K562 (cell line): ENCODE measurements at places on chromosomes 16 and 17. TPM values are rescaled to one million over a fixed set of nuclear protein-coding genes. Genes with fewer than 3 reads are reported as not detected.

DNA sequence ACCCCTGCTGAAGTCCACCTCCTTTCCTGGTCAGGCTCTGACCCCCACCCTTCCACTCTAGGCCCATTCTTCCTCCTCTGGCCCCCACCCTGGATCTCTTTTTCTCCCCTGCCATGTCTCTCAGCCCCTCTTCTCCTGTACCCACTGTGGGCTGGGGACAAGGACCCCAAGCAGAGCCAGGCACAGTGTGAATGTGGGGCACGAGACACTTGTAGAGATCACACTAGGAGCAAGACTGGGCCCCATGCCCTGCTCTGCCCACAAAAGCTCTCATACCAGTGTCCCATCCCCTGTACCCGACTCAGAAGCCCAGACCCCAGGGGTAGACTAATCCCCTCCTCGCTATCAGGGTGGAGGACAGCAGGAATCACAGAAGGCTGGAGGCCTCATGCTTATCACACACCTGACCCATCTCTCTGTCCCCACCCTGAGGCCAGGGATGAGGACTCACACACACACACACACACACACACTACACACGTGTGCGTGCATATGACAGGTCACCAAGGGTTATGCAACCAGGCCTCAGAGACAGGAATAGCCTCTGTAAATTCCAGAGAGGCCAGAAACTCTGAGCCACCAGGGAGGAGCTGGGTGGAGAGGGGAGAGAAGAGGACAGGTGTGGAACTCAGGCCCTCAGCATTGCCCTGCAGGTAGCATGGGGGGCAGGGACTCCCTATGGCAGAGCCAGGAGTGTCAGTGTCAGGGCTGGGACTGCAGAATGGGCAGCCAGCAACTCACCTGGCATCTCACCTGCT is 21.1 kb downstream of the ARHGAP27 start:
- no peaks in the 10 kb centered on the region for H3K36me3 ChIP-seq
- DNase-seq = no peak
- no peaks in the 10 kb centered on the region for H3K27me3 ChIP-seq

DNA sequence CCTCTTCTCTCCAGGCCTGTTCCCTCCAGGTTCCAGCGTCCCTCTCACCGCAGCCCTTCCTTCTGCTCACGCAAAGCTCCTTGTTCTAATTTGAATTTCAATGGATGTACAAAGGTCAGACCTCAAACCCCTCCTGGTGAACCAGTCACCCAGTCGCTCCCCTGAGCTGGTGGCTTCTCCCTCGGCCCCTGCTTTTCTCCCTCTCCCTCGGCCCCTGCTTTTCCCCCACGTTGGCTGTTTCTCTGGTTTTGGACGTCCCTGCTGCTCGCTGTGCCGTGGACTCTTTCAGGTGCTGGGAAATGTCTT is 8.6 kb upstream of the MSLN start:
- H3K4me3 ChIP-seq = no peak overlapping the region
- no peaks in the 10 kb centered on the region for H3K27me3 ChIP-seq
- DNase-seq = no peak

ARMC7 gene
- total RNA-seq = 15.2 TPM in 2 replicates

- no peak overlapping the region for H3K27ac ChIP-seq
- H3K4me1 ChIP-seq = no peaks in the 10 kb centered on the region
- no peak for DNase-seq
- peaks cover 6% of the 10 kb centered on the region; the same call in 1 of the 2 replicates for H3K27me3 ChIP-seq
- no peaks in the 10 kb centered on the region for H3K36me3 ChIP-seq
- no peak overlapping the region for H3K4me3 ChIP-seq
Measured at GRCh38 chr17:15351925-15352324, 10.5 kb upstream of the TEKT3 start.

CEP131 gene
- 14.9 and 16.7 TPM in 2 replicates for total RNA-seq

MT1E gene
- total RNA-seq = 0.47 and 0.74 TPM in 2 replicates

CSH2 gene
- not detected in 2 replicates for total RNA-seq

DNA sequence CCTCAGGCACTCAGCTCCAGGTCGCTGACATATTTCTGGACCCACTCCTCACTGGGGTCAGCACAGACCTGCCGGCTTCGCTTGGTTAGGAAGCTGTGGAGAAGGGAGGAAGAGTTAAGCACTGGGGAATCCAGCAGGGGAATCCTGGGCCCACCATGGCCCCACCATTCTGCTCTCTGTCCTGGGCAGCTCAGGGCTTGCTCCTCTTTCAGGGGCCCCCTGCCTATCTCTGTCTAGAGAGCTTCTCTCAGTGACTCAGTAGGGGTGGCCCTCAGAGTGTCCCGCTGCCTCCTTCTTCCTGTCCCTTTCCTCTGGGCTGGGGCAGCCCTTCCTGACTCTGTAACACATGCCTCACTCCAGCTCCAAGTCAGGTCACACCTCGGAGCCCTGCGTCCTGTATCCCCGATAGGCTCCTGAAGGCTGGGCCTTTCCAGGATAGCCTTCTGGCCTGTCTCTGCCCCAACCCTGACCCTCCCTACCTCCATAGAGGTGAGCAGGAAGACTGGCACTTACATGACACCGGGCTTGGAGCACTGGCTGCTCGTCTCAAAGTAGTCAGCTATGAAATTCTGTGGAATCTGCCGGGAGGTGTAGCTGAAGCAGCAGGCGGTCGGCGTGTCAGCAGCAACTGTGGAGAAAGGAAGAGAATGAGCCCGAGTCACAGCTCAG is 1.1 kb downstream of the CCL3 start:
- DNase-seq = no peak
- H3K36me3 ChIP-seq = no peaks in the 10 kb centered on the region

GRCh38 chr16:10918294-10919002 is 23.8 kb downstream of the DEXI start:
- H3K4me1 ChIP-seq = peaks cover 10% of the 10 kb centered on the region
- H3K27me3 ChIP-seq = peaks cover 17% of the 10 kb centered on the region
- no peaks in the 10 kb centered on the region for H3K36me3 ChIP-seq
- no peak overlapping the region for H3K4me3 ChIP-seq

GRCh38 chr17:80006811-80007752 is 28.6 kb downstream of the TBC1D16 start:
- H3K4me3 ChIP-seq = no peak overlapping the region
- H3K36me3 ChIP-seq = no peaks in the 10 kb centered on the region
- peaks cover 86% of the 10 kb centered on the region for H3K27me3 ChIP-seq
- DNase-seq = no peak
- H3K27ac ChIP-seq = no peak overlapping the region

- peak overlapping the region; percentile 19; the same call in 2 of the 3 replicates for H3K27ac ChIP-seq
- H3K4me3 ChIP-seq = no peak overlapping the region
- peak; percentile 64 for DNase-seq
- no peaks in the 10 kb centered on the region for H3K27me3 ChIP-seq
- no peaks in the 10 kb centered on the region for H3K4me1 ChIP-seq
Measured at GRCh38 chr16:78389009-78389498, 289.6 kb downstream of the WWOX start.

DNA sequence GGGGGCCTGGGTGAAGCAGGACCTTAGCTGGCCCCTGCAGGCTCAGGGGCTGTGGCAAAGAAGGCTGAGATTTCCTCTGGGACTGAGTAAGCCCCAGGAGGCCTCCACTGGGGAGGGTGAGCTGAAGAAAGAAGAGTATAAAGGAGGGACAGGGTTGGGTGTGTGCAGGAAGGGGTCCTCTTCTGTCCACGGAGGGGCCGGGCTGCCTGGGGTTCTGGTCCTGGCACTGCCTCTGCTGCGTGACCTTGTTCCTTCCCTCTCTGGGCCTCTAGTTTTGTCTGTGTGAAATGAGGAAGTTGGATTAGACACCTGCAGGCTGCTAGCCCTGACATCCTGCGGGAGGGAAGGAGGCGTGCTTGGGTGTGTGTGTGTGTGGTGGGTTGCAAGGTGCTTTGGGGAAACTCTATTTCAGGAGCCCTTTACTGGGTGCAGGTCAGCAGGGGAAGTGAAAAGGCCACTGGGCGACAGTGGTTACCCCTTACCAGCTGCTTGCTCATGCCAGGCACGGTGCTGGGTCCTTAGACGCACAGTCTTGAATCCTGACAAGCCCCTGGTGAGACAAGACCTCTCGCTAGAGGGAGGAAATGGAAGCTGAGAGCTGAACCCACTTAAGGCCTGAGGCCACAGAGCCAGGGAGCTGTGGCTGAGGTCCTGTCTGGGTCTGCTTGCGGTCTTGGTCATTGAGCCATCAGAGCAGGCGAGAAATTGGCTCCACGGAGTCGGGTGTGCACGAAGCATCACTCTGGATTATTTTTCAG is 60.7 kb downstream of the OR1D5 start:
- no peak for DNase-seq
- no peak overlapping the region for H3K27ac ChIP-seq
- H3K4me3 ChIP-seq = no peak overlapping the region
- H3K4me1 ChIP-seq = peaks cover 6% of the 10 kb centered on the region; the same call in 1 of the 2 replicates
- H3K27me3 ChIP-seq = peaks cover 2% of the 10 kb centered on the region; the same call in 1 of the 3 replicates

PRDM7 gene
- not detected in 2 replicates for total RNA-seq

DNAH3 gene
- total RNA-seq = 0.33 and 0.49 TPM in 2 replicates

CDRT15 gene
- total RNA-seq = not detected in 2 replicates

ZMYND15 gene
- total RNA-seq = 0.09 TPM in 1 of 2 replicates, not detected in the other

DNA sequence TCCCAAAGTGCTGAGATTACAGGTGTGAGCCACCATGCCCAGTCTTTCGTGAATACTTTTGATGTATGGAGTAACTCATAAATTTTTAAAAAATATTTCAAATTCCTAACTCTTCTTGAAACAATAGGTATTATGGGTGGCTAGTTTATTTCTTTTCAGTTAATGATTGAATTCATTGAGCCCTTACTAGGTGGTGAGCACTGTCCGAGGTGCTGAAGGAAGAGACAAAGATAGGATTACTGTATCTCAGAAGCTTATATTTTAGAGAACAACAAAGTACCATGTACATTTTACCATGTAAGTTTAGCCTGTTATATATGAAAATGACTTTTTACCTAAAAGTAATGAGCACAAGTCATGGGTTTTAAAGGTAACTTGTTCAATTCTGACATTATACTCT is 418.3 kb downstream of the NPIPA7 start:
- no peaks in the 10 kb centered on the region for H3K27me3 ChIP-seq
- no peak overlapping the region for H3K27ac ChIP-seq

DNA sequence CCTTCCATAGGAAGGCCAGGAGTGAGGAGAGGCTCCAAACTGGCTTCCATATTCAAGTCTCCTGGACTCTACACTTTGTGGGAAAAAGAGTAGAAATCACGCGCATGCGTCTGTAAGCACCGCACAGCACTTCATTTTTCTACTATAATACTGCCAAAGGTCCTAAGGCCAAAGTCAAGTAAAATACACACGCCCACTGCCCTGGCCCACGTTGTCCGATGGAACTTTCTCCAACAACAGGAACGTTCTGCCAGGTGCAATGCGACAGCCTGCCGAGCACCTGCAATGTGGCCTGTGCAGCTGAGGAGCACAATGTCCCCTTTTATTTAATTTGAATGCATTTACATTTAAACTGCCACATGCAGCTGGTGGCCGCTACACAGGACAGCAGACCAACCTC is 23.5 kb downstream of the DNASE1 start:
- peaks cover 98% of the 10 kb centered on the region; the same call in 2 of the 3 replicates for H3K36me3 ChIP-seq
- no peaks in the 10 kb centered on the region for H3K4me1 ChIP-seq
- H3K4me3 ChIP-seq = no peak overlapping the region
- H3K27me3 ChIP-seq = no peaks in the 10 kb centered on the region
- no peak for DNase-seq
- no peak overlapping the region for H3K27ac ChIP-seq

CCL4L2 gene
- total RNA-seq = 0.38 and 0.42 TPM in 2 replicates

TAT gene
- 0.24 and 0.63 TPM in 2 replicates for total RNA-seq

BCAR1 gene
- total RNA-seq = 25.6 and 26.3 TPM in 2 replicates

- H3K27ac ChIP-seq = peak overlapping the region; percentile 76
- peak; percentile 45 for DNase-seq
- H3K27me3 ChIP-seq = no peaks in the 10 kb centered on the region
- H3K4me1 ChIP-seq = peaks cover 17% of the 10 kb centered on the region
- peak overlapping the region; percentile 71 for H3K4me3 ChIP-seq
Measured at GRCh38 chr17:28841901-28842281, 699 bp downstream of the FAM222B start.

GRCh38 chr16:15950869-15951268 is 1.5 kb downstream of the ABCC1 start:
- peak overlapping the region; percentile 83 for H3K27ac ChIP-seq
- peak overlapping the region; percentile 90 for H3K4me3 ChIP-seq
- DNase-seq = no peak

NOG gene
- not detected in 2 replicates for total RNA-seq

- no peak overlapping the region for H3K27ac ChIP-seq
- no peak for DNase-seq
- H3K4me3 ChIP-seq = no peak overlapping the region
- 0 out of 2 replicates have a peak, but pooled peaks cover 2% of the 10 kb centered on the region for H3K4me1 ChIP-seq
- H3K36me3 ChIP-seq = no peaks in the 10 kb centered on the region
Measured at GRCh38 chr16:8716592-8716991, 42.2 kb downstream of the ABAT start.
